ENCODE measurements at places on chromosomes 1 and 21.

- no peak for ATAC-seq
Observed at GRCh38 chr21:46351476-46352163, 27.7 kb downstream of the PCNT start.

- ATAC-seq = no peak
Observed at GRCh38 chr1:95040032-95040525, 32.7 kb downstream of the ALG14 start.

DNA sequence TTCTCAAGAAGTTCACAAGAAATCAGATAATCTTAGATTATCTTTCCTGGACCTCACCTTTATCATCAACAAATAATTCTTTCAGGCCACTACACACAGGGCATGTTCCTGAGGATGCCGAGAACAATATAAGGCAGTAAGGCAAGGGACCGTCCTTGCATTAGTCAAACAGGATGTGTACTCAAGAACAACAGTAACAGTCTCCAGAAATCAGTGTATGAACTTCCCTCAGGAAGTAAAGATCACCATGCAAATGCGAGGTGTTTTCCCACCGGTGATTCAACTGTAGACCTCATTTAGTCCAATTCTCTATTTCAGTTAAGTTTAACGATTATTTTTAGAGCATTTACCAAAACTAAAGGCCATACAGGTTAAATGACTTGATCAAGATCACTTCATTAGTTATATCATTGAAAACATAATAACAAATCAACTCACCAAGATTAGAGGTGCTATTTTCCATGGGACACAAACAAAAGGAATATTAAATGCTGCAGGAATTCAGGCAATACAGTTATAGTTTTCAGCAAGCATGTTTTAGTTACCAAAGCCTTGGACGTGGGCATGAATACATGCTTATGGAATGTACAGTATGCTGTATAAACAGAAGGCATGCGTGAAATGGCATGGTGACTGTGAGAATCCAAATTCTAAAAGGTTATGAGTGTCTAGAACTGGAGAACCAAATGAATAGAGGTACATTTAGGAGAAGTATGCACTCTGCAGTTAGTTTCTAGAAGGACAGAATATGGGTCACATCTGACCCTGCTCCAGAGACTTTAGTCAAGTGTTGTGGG lies 145.2 kb downstream of the TNR start:
- ATAC-seq = no peak

- ATAC-seq = no peak
Observed at GRCh38 chr1:109508873-109509175, 703 bp downstream of the AMIGO1 start.

Data from activated CD4-positive, CD25-positive, alpha-beta regulatory T cell treated with anti-CD3 and anti-CD28 coated beads, Interleukin-2, amount 50 U/mL, for 24 hours (primary cell).